Activated T-helper 1 cell treated with anti-CD3 and anti-CD28 coated beads, Interleukin-12 subunit alpha, Interleukin-12 subunit beta, Interleukin-2, Interleukin-4 antibody, amounts not matched to agents 30 ng/mL and 10 ng/mL and 1 ng/mL, durations not matched to agents 14 hours and 24 hours and 36 hours (primary cell): ENCODE measurements at places on chromosomes 3 and 15. TPM values are rescaled to one million over a fixed set of nuclear protein-coding genes. Genes with fewer than 3 reads are reported as not detected.

ECE2 gene
- not detected in 2 replicates for total RNA-seq

C2CD4B gene
- total RNA-seq: 0.78 and 0.83 TPM in 2 replicates

VWA5B2 gene
- total RNA-seq: not detected in 2 replicates

HTR3E gene
- total RNA-seq: not detected in 2 replicates

ZBBX gene
- not detected in 2 replicates for total RNA-seq

TTLL13 gene
- 0.29 and 0.65 TPM in 2 replicates for total RNA-seq

SH2D7 gene
- not detected in 2 replicates for total RNA-seq

ZNF710 gene
- total RNA-seq: 22.6 and 23.1 TPM in 2 replicates

SKOR1 gene
- 0.21 TPM in 1 of 2 replicates, not detected in the other for total RNA-seq

LNP1 gene
- total RNA-seq: 2.4 and 2.6 TPM in 2 replicates

DLEC1 gene
- total RNA-seq: 0.10 and 0.12 TPM in 2 replicates
